H1 (cell line): ENCODE measurements at places on chromosomes 2 and 18.

- no peak for DNase-seq
Measured at GRCh38 chr2:161246281-161246680, 61.9 kb upstream of the PSMD14 start.

DNA sequence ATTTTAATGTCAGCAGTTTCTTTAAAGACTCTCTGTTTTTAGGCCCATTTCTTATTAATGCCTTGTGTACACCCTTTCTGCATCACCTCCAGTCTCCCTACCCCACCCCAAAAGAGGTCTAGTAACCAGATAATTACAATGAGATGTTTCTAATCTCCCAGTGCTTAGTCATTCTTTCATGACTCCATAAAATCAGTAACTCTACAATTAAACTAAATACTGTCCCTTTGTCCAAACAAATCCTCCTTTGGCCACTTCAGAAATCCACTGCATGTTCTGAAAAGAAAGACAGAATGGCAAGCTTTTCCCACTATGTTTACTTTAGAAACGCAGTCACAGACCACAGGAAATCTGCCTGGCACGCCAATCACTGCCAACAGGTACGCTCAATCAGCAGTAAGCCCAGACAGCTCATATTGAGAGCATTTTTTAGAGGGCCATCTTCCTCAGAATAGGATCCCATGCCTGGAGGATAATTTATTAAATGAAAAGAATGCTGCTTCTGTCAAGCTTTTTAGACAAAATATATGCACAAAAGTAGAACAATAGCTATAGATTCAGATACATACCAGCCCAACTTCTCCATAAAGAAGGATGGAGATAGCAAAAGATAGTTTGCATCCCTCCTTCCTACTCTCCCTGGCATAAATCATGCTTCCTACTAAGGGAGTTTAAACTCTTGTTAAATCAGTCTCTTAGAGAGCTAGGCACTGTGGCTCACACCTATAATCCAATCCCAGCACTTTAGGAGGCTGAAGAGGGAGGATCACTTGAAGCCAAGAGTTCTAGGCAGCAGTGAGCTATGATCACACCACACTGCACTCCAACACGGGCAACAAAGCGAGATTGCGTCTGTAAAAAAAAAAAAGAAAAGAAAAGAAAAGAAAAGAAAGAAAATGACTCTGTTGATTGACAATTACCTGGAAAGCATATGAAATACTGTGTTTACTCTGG, 14.6 kb downstream of the CLASP1 start:
- no peak for DNase-seq

DNA sequence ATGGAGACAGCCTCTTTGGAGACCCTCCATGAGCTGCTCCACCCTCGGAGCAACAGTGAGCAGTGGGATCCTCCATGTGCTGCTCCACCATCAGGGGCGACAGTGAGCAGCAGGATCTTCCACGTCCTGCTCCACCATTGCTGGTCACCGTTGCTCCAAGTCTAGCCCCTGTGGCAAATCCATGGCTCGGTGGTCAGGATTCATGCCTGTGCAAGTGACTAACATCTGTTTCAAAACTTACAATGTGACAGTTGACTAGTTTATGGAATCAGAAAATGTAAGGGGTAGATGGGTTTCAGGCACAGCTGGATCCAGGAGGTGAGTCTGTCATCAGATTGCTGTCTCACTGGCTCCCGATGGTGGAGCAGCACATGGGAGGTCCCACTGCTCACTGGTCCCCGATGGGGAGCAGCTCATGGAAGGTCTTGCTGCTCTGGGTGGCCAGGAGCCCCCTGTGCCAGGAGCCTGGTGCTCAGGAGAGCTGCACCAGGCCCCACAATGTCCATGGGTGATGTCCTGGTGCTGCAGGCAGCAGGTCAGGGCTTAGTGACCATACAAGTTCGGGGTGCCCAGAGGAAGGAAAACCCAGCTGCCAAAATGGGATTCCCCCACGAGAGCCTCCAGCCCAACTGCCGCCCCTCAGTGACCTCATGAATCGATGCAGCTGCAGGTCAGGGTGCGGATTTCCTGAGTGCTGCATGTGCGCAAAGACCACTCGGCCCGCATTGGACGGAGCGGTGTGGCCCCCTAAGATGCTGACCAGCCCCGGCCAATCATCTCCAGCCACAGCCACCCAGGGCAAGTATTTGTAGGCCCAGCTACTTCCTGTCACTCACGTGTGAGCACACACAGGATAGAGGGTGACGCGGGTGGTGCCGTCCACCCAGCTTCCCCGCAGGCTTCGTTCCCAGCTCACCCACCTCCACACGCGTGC, 116.5 kb upstream of the OTOS start:
- no peak for DNase-seq

DNA sequence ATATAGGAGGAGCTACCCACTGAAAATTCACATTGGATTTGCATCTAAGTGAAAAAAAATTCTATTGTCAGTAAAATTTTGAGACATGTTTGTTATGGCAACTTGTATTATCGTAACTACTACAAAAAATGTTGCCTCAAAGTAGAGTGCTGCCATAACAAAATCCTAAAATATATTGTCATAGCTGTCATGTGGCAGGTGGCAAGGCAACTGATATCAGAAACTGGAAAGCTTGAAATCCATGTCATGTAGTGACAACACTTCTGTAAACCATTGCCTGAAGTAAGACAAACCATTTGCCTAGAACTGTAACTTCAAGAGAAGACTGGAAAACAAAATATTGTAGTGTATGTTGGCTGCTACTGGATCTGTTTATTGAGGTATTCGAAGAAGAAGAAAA, 697.5 kb upstream of the CELF4 start:
- DNase-seq = no peak

- DNase-seq = no peak
Measured at GRCh38 chr2:54524226-54524991, 68.3 kb downstream of the SPTBN1 start.
